ENCODE measurements at places on chromosomes 7 and 10.

GRCh38 chr7:131735101-131735500 is 178.7 kb upstream of the PODXL start:
- DNase-seq = no peak

- no peak for DNase-seq
Observed at GRCh38 chr7:23264916-23265458, 18.4 kb downstream of the GPNMB start.

DNA sequence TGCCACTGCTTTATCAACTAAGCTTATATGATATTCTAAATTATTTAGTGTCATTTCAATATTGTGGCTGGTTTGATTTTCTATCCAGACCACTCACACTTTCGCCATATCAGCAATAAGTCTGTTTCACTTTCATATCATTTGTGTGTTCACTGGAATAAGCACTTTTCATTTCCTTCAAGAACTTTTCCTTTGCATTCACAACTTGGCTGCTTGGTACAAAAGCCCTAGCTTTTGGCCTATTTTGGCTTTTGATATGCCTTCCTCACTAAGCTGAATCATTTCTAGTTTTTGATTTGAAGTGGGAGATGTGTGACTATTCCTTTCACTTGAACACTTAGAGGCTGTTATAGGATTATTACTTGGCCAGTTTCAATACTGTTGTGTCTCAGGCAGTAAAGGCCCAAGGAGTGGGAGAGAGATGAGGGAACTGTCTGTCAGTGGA is 120.9 kb upstream of the NAMPT start:
- no peak for DNase-seq

DNA sequence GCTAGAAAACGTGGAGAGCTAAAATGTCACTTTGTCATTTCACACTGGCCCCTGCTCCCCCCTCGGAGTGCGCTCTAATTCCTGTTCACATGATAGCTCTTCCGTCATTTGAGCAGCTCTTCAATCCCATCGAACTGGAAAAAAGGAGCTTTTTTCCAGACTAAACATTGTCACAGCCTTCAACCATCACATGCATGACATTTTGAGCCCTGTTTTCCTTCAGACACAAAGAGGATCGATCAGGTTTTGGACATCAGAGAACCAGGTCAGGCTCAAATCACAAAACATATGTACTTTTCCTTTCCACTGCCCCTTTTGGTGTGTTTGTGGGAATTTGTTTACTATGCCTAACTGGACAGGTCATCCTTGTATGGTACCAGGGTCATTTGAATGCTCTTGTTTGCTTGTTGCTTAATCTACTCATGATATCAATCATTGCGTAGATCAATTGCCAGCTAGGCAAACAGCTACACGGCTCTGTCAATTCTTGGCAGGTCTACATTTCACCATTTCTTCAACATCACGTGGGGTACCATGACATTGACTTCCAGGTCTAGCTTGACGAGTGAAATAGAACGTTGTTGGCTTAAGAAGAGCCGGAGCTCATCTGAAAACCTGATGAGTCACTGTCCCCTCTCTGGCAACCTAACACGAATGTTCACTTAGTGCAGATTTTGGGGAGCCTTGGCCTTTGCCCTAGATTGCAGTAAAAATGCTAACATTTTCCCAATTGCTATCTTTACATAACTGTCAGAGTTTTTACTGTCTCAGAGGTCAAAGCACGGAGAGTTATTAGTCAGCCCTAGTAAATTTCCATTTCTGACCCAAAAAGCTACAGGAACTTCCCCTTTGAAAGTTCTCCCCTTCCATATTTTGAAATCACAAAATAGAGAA is 87.3 kb downstream of the LYZL2 start:
- DNase-seq = no peak

DNA sequence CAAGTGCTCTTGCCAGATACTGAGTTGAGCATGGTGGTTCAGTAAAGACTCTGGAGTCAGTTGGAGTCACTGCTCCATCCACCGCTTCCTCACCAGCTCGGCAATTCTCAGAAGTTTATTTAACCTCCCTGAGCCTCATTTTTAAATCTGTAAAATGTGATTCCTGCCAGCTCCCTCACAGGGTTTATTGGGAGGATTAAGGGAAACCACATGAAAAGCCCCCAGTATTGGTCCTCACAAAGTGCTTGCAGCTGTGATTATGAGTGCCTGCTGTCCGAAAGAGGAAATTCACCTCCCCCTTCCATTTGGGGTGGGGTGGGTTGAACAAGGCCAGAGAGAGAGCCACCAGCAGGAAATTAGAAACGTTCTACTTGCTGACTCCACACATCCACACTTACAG is 99.0 kb downstream of the AOAH start:
- DNase-seq = no peak

DNA sequence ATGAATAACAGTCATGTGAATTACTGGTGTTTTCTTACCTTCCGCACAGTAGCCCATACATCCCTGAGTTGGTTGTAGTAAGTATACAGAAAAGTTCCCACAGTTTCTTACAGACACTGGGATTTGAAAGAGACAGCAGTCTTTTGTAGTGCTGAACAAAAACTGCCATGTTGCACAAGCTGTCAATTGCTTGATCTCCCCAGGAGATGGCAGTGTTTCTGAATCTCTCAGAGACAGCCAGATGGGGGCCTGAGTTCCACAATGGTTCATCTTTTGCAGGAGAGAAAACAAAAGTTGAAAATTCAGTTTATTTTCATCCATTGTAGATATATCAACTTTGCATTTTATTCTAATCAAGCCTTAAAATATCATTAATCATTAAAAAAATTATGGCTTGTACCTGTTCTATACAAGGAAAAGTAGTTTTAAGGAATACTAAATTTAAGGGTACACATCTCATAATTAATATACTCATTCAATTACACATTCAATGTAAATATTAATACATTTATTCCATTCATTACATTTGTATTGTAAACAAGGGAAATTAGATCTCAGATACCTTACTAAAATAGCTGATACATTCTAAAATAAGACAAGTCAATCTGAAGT is 14.5 kb downstream of the VWDE start:
- DNase-seq = no peak

GRCh38 chr7:42154173-42154572 is 82.8 kb downstream of the GLI3 start:
- DNase-seq = no peak

- no peak for DNase-seq
Observed at GRCh38 chr10:34475274-34475646, 339.8 kb downstream of the PARD3 start.

- DNase-seq = no peak
Observed at GRCh38 chr7:1576521-1577253, 6.9 kb upstream of the PSMG3 start.

DNA sequence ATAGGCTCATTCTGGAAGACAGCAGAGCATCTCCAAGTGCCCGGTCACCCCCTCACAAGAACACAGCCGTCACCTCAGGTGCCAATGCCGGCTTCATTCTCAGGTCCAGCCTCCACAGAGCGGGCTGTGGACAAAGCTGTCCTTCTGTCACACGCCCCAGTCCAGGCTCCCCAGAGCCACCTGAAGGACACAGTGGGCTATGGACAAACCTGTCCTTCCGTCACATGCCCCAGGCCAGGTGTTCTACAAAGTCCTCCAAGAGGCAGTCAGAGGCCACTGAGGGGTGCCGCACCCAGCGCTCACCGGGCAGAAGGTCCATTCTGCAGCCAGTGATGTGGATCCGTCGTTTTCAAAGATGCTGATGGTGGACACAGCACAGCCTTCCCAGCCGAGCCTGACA is 173.2 kb upstream of the PPP2R2D start:
- DNase-seq = no peak

DNA sequence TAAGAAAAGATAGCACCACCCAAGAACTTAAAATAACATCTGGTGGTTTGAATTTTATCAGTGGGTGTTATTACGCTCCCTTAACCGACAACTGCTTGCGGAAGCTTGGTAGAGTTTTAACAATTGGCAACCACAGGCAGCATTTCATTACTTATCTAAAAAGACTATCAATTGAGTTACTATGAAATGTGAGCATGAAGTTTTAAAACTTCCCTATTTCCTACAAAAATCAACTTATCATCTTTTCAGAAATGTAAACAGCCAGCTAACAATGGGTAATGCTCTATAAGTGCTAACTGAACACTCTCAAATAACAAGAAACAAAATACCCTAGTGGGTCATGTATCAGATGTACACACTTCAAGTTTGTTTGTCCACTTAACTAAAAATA is 68.8 kb downstream of the OSBPL3 start:
- no peak for DNase-seq

GRCh38 chr10:53325066-53325465 is 552.5 kb upstream of the MBL2 start:
- no peak for DNase-seq

- no peak for DNase-seq
Observed at GRCh38 chr10:93074597-93075368, 1.1 kb downstream of the CYP26A1 start.

GRCh38 chr7:90726120-90726519 is 130.0 kb downstream of the CDK14 start:
- DNase-seq = no peak

DNA sequence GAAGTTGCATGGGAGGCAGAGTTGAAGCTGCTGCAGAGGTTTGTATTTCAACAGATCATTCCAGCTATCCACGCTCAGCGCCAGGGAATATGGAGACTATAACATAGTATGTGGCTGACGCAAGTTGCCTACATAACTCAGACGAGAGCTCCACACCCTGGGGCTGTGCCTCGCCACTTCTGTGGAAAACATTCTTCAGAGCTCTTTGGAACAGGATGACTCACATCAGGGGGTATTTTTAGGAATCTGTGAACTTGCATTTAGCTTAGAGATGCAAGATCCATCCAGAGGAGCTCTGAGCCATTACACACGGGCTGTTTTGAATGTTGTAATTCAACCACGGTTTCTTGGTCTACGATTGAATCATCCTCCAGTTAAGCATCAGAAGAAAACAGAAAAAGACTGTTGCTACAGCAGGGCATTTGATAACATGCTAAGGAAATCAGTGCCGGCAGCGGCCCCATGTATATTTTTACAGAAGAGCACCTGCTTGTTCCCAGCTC is 481.5 kb upstream of the AKR1E2 start:
- peak; percentile 20 for DNase-seq

DNA sequence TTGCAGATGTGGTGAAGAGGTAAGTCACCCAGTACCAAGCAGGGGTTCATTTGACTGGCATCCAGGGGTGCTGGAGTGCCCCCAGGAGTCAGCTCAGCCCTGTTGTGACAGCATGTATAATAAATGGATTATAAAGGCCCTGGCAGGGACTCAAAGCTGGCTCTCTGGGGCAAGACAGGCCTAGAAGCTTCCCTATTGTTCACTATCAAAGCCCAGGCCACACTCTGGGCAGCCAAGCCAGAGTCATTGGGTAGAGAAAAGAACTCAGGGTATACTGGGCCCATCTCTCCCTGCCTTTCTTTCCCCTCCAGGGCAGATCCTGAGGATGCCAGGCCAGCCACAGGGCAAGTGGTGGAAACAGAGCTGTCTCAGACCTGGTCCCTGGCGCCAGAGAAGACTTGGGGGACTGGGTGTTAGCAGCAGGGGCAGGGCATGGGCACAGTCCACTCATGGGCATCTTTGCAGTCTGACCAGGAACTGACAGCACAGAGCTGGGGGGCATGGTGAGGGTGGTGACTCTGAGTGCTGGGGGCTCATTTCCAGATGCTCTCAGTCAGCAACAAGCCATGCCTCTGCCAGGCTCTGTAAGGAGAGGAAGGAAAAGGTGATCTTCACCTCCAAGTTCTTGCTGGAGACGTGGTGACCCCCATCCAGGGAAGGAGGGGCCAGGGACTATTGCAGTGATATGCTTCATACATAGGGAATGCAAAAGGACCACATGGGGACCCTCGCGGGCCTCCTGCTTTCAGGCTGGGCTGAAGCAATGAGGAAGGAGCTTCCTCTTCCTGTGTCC is 11.7 kb downstream of the RBP3 start:
- DNase-seq = no peak

- no peak for DNase-seq
Observed at GRCh38 chr10:99353182-99353581, 24.0 kb downstream of the CNNM1 start.

DNA sequence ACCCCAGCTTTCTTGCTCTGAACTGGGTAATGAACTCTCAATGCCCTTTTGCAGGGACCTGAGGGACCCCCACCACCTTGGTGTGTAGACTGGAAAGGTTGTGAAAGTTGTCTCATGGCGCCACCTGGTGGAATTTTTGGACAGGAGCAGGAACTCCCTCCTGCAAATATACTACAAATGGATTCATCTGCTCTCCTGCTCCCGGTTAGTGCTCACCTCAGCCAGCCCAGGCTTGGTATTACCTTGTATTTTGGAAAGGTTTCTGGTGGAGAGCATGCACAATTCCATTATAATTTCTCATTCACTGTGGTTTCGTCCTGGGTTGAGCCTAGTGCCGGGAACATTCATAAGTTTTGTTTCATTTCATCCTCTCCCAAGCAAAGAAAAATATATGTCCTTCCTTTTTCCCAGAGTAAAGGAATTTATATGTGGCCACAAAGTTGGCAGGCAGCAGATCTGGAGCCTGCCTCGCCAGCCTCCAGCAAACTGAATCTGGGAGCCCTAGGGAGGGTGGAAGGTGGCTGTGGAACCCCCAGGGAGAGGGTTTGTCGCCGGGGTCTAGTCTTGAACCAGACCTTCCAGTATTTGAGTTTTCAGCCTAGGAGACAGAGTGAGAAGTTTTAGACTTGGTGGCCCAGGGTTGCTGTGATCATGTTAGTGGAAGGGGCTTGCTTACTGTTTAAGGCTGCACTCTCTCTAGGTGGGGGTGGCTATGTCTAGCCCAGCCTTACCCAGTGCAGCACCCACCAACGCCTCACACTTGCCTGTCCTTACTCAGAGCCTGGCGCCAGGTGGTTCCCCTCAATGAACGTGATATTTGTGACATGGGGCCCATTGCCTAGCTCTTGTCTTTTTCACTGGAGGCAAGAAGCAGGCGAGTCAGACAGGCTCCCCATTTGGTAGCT is 9.5 kb downstream of the FAM241B start:
- peak; percentile 43 for DNase-seq

DNA sequence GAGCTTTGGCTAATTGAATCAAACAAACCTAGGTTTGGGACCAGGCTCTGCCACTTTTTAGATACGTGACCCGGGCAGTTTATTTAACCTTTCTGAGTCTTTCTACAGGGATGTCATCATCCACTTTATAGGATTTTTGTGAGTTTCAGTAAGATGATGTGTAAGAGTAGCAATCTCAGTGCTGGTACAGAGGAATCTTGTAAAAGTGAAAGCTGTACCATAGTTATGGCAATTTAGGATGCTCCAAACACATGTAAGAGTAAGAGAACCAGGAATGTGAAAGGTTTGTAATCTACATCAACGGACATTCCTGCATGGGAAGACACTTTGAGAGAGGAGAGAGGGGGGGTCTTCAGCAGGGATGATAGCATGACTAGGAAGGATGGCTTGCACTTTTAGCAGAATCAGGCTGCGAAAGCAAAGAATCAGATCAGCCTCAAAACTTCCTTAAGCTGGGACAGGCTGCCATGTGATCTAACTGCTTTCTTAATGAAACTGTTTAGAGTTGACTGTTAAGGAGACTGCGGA is 968 bp downstream of the NOLC1 start:
- DNase-seq = no peak

GRCh38 chr7:26443751-26444150 is 152.1 kb downstream of the SNX10 start:
- DNase-seq = no peak

GRCh38 chr10:80204677-80205476 is 460 bp downstream of the ANXA11 start:
- no peak for DNase-seq

- no peak for DNase-seq
Observed at GRCh38 chr10:132385721-132386418, 11.1 kb upstream of the PWWP2B start.
